ENCODE measurements at places on chromosomes 6 and 20.
A peak's percentile ranks its signal among the peaks of the same experiment; 100 is the strongest.

DNA sequence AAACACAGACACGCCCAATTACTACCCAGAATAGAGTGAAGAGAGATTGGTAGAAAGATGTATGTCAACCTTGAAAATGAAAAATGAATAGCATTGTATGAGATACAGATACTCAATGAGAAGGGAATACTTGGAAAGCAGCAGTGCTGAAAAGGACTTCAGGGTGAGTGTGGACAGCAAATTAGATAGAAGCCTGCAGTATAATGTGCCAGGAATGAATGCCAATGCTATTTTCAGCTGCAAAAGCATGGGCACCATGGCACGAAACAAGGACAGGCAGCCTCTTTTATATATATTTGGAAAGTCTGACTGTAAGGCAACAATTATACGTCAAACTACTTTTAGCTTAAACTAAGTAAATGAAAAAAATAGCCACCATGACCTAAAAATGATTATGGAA lies 118.2 kb downstream of the PTCHD4 start:
- DNase-seq = no peak

- no peak for DNase-seq
Observed at GRCh38 chr20:46934746-46935287, 40.2 kb downstream of the EYA2 start.

- peak; percentile 34 for DNase-seq
Observed at GRCh38 chr20:23269954-23270353, 80.6 kb upstream of the NXT1 start.

- no peak for DNase-seq
Observed at GRCh38 chr20:45407783-45408645, at the start of gene DBNDD2. DBNDD2 (plus strand) TSS chr20:45408289; CDS start chr20:45408468, 179 bp downstream.

DNA sequence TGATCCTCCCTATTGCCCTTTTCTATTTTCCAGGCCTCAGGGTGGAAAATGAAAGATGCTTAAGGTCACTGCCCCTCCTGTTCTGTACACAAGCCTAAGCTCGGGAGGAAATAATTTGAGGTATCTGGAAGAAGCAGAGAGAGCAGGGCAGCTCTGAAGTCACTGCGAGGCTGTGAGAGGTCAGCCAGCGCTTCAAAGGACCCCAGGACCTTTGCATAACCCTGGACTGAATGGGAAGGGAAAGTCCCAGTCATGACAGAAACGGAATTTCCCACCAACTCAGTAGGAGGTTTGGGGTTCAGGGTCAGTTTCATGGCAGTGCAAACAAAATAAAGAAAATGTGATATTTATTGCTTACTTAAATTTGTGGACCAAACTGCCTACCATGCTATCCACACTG lies 58.1 kb downstream of the LRFN2 start:
- DNase-seq = no peak

DNA sequence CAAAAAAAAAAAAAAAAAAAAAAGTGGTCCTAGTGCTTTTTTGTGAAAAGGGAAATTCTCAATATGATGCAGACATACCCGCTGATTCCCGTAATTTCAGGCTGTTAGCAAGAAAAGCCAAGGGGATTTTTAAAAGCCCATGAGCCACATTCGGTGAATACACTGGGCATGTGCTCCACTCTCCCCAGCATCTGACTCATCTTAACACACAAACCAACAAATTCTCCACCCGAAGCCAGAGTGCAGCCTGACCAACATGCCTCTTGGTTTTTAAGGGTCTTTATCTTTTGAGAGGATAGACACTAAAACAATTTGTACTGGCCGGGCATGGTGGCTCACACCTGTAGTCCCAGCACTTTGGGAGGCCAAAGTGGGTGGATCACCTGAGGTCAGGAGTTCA lies 45.5 kb upstream of the CD83 start:
- DNase-seq = peak; percentile 80

DNA sequence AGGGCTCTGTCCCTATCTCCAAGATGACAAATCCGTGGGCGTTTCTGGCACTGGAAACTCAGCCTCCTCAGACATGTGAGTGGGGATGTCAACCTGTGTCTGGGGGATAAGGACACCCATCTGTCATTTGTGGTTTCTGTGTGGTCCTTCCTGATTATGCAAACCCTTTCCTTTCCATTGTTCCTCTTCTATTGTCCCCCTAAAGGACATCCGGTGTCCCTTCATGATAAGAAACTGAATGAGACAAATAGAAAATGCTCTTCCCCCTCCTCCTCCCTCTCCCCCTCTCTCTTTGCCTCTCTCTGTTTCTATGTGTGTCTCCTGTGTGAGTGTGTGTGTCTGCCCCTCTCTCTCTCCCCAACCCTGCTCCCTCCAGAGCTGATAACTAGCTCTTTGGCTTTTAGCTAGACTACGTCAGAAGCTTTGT lies 11.5 kb upstream of the GLP1R start:
- no peak for DNase-seq

GRCh38 chr20:52496191-52496590 lies 304.6 kb upstream of the ZFP64 start:
- no peak for DNase-seq

DNA sequence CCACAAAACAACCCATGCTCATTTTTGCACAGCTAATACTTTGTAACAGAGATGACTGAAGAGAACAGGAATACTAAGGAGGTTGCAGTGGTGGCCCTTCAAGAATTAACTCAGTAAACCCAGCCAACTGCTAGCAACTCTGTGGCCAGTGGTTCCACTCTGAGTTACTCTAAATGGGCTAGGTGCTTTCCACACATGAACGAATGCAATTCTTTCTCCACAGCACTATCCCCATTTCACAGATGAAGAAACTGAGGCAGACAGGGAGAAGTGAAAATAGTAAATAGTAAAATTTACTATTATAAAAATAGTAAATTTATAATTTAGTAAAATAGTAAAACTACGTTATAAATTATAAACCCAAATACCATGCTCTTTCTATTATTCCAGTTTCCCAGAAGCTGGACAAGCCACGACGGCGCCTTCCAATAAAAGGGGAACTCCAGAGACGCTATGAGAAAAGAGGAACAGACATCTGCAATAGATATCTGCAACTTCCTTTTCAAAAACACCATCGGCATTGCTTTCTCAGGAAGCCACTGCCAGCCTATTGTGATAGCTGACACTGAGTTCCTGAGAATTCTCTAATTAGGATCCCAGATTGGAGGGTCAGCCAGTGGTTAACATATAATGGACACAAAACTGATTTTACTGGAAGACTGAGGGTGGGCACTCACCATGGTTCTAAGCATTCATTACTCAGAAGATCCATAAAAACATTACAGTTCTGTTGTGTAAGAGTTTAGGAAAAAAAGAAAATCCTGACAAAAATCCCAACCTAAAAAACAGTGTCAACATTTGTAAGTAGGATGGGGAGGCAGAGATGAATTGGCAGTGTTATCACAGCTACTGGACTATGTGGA lies 16.2 kb downstream of the FKBP1A start:
- DNase-seq = no peak

All from umbilical cord (tissue), 2 donors.